Posterior cingulate gyrus (tissue), 11 donors: ENCODE measurements at places on chromosomes 2 and 18.

DNA sequence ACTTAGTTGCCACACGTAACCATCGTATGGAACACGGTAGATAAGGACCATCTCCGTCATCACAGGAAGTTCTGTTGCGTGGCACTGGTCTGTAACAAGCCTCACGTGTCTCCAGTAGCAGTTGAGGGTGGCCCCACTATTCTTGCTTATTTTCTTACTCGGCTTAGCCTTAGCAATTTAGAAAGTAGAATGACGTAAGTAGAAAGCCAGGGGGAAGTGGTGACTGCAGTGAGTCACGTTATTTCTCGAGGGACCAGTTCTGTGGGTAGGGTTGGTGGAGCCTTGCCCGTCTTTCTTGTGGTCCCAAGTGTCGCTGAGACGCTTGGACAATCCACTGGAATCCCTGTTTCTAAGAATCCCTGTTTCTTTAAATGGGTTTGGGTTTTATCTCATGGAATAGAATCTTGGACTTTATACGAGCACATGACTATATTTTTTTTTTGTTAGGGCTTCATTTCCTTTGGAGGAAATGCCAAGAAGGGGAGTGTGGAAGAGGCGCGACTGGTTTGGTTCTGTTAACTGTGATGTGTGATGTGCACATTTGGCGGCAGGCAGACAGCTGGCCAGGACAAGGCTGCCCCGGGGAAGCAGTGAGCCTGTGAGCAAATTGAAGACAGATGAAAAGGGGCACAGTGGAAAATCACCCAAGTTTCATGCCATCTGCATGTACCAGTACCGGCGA is 96.2 kb downstream of the CABLES1 start:
- DNase-seq, result peak; percentile 89

GRCh38 chr2:21021430-21021829 is 22.4 kb downstream of the APOB start:
- no peak for DNase-seq

- no peak for DNase-seq
These were observed 84.7 kb upstream of the NEDD4L start for GRCh38 chr18:57959278-57959677.

GRCh38 chr2:127093648-127094210 is 13.2 kb downstream of the BIN1 start:
- no peak for DNase-seq

DNA sequence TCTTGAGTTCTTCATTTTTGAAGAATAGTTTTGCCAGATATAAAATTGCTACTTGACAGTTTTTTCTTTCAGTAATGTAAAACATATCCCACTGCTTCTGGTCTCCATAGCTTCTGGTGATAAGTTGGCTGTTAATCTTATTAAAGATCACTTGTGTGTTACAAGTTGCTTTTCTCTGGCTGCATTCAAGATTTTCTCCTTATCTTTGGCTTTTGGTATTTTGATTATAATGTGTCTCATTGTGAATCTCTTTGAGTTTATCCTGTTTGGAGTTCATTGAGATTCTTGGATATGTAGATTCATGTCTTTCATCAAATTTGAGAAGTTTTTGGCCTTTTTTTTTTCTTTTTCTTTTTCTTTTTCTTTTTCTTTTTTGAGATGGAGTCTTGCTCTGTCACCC is 20.2 kb upstream of the ADNP2 start:
- DNase-seq, result no peak

DNA sequence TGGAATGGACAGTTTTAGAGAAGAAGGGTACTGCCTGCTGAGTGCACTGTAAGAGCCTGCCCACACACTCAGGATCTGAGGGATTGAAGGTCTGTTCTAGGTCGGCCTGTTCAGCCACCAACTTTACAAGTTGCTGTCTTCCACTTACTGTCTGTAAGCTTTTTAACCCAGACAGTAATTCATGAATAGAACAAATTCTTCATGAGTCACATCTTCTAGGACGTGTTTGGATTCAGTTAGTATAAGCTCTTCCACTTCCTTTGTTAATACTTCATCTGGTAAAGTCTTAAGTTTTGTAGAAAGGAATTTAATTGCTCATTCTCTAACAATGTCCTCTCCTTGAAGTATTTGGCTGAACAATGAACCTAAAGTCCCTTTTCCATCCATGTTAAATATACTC is 74.6 kb downstream of the PDE11A start:
- DNase-seq, result no peak

- no peak for DNase-seq
These were observed 862 bp upstream of the TMEM177 start for GRCh38 chr2:119678021-119678656.

- DNase-seq, result peak; percentile 87
These were observed at the start of gene RIF1 for GRCh38 chr2:151409601-151410484. Gene RIF1 (plus strand): TSS chr2:151409902. CDS start chr2:151410424, 522 bp downstream.

GRCh38 chr2:174781298-174781697 is 17.0 kb upstream of the CHRNA1 start:
- DNase-seq, result no peak

- DNase-seq, result no peak
These were observed 298.6 kb upstream of the MAP2 start for GRCh38 chr2:209125291-209125690.

GRCh38 chr2:133726973-133727372 is 158.7 kb upstream of the NCKAP5 start:
- DNase-seq, result no peak

GRCh38 chr2:74096052-74096451 is 51.7 kb downstream of the BOLA3 start:
- no peak for DNase-seq

DNA sequence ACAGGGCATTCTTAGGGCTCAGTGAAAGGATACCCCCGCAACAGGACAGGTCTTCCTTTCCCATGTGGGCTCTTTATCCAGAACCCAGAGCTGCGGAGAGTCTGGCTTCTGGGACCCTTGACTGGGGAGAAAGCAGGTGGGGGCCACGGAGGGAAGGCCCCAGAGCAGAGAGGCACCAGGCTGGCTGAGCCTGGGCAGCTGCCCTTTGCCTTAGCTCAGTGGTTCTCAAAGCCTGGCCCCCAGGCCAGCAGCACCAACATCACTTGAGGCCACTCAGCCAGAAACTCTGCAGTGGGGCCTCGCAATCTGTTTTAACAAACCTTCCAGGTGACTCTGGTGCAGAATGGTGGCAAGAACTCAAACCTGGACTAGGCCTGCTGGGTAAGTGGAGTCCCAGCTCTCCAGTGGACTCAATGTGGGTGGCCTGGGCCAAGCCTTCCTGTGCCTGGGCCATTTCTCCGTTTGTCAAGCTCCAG is 1.6 kb upstream of the TMEM37 start:
- DNase-seq, result no peak

DNA sequence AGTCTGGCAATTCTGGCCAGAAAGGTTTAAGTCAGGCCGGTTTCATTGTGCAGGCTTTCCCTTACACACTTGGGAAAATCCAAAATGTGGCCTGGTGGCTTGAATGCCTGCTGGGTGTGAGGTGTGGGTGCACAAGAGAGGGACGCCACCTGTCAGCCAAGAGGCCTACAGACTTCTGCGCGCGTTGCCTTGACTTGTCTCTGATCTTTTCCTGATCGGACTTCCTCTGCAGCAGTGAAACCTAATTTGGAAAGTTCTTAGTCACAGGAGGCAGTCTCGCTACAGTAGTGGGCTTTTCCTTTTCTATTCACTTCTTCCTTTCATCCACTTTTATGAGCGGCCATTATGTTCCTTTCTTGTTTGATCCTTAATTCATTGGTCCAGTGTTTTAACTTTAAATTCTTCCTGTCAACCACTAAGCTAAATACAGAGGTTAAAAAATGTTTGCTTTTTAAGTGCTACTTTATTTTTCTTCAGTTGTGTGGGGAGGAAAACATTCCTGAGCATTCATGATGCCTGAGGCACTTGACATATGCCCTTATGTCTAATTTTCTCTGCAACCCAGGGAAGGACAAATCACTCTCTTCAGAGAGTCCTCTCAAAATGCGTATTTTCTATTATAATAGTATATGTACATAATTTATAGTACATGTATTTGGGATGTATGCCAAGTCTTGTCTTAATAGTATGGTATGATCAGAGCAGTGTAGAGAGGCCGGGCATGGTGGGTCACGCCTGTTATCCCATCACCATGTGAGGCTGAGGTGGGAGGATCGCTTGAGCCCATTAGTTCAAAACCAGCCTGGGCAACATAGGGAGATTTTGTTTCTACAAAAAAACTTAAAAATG is 128.9 kb downstream of the WDSUB1 start:
- DNase-seq, result no peak

DNA sequence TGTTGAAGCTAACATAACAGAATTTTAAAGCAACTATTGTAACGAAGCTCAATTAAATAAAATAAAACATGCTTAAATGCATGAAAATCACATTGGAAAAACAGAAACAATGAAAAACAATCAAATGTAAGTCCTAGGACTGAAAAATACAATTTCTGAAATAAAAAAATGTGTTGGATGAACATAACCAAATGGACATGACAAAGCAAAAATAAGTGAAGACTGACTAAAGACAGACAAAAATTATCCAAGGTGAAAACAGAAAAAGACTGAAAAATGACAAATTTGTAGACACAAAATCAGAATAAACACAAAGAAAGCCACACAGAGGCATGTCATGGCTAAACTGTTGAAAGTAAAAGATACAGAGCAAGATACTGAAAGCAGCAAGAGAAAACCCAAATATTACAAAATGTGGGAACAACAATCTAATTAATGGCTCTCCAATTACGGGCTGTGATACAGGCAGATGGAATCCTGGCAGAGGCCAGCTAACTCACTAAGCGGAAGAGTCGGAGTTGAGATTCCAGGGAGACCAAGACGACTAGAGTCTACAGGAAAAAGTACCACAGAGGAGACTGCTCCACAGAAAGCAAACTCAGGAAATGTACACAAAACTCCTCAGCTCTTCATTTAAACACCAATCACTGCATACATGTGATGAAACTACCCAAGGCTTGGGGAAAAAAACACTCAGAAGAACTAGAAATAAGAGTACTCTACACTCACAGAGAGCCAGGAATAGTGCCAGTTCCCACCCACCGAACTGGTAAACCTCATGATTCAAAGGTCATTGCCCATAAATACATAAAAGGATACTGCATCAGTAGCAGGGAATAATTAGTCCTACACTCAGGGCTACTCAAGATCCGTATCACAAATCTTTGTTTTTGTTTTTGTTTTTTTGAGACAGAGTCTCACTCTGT is 83.6 kb downstream of the ATAD2B start:
- DNase-seq, result no peak

DNA sequence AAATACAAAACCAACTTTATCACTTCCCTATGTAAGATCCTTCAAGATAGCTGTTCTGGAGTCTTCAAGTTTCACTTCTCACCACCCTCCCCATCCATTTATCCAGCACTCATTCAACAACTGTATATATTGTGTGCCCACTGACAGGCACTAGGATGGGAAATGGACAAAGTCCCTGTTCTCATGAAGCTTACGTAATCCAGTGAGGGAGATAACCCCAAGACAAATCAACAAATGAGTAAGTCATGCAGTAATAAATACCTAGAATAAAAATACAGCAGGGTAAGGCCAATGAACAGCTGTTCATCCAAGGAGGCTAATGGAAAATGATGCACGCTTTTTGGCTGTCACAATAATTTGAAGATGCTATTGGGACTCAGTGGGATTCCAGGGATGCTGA is 133.8 kb downstream of the MEMO1 start:
- DNase-seq, result no peak

GRCh38 chr2:121682396-121683298 is 33.4 kb upstream of the CLASP1 start:
- no peak for DNase-seq

DNA sequence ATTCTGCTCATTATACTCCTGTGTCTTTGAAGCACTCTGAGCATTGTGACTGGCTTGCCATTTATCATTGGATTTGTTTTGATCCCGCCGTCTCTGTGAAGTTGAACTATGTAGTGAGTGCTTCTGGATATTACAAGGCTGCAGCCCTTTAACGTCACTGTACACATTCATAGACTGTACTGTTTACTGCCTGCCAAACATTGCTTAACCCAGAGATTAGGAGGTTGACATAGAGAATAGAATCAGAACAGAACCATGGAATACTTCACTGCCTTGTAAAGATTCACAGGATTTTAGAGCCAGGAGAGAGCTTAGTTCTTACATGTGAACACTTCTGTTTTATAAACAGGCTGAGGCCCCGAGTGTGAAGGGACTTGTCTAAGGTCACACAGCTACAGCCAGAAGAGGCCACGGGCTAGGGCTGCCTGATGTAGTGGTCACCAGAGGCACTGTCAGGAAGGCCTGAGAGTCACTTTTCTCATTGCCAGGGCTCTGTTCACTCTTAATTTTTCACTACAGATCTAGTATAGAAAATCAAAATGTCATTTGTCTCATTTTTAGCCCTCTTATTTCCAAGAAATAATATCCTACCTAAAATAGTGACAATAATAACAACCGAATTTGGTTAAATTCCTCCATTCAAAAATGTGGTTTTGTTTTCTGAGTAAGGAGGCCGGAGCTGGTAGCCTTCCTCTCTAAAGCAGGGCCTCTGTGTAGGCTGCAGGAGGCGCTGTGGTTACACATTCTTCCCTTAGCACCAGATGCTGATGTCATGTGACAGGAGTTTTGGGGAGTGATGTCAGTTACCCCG is 87.9 kb downstream of the UGGT1 start:
- peak; percentile 29 for DNase-seq

GRCh38 chr2:120441351-120441700 is 95.4 kb downstream of the INHBB start:
- DNase-seq, result no peak

GRCh38 chr2:118847762-118848172 is 319 bp upstream of the EN1 start:
- no peak for DNase-seq

GRCh38 chr2:9637330-9637729 is 6.5 kb upstream of the YWHAQ start:
- no peak for DNase-seq

GRCh38 chr2:203463266-203463678 is 71.8 kb downstream of the RAPH1 start:
- no peak for DNase-seq

DNA sequence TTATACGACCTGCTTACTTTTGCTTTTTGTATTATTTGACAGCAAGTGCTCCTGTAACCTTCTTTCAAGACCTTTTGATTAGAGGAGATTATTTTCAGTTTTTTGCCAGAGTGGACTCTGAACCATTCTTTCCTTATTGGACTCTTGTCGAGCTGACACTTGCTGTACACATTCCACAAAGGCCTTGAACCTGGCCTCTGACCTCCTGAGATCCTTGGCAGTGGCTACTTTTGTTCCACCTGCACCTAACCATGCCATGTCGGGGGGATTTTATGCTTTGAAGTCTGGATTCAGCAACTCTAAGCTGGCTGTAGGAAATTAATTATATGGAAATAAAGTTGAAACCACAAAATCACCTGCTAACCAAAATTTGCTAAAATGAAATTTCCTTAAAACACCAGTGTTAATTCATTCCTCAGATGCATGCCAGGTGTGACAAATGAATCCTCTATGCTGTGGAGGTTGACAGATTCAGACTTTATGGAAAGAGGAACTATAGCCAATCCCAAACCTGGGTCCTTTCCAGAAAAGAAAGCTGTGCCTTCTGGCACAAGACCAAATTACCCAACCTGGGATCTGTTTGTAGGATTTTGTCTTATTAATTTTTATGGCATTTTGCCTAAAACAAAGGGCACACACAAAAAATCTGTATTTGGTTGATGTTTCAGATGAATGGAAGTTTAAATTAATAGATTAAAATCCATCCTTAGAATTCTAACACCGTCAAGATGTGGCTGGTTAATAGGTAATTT is 110.4 kb downstream of the CDC42EP3 start:
- DNase-seq, result no peak
